Fibroblast of skin of scalp (primary cell): ENCODE measurements at places on chromosomes 2 and 18.

DNA sequence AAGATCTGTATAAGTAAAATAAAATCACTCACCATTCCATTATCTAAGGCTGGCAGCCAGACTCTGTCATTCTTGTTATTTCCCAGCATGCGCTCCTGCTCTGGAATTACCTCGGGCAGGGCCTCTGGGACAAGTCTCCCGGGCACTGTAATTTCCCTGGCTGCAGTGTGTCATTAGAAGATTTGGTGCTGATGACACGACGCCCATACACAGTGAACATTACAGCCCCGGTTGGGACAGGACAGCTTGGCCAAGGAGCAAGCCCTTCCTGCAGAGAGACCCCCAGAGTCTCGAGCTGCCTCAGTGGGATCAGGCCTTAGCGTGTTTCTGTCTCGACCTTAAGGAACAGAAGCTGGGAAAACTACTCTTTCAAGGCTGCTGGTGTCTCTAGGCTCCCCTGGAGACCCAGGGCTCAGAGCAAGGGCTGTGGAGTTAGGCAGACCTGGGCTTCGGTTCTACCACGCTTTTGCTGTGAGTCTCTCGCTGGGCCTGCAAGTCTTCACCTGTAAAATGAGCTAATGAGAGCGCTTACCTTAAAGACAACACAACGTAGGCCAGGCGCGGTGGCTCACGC, 39.7 kb downstream of the SMAD7 start:
- DNase-seq = no peak

- DNase-seq = no peak
These were observed 25.4 kb downstream of the SESTD1 start for GRCh38 chr2:179239195-179239594.

GRCh38 chr2:54394392-54394791, 61.7 kb upstream of the SPTBN1 start:
- DNase-seq = no peak

DNA sequence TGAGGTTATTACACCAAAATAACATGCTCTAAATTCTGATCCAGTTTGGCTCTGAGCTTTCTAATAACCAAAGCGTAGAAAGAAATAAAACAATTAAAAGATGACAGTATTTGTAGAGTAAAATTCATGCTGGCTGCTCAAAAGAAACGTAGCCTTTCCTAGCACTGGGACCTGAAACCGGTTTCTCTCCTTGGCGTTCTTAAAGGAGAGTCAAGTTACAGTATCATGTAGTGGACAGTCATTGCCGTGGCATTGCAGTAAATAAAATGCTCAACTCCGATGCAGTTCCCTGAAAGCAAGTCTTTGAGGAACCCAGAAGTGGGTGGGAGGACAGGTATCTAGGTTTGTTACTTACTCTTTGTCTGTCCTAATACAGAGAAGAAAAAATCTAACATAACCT, 52.7 kb upstream of the ITM2C start:
- DNase-seq = no peak

DNA sequence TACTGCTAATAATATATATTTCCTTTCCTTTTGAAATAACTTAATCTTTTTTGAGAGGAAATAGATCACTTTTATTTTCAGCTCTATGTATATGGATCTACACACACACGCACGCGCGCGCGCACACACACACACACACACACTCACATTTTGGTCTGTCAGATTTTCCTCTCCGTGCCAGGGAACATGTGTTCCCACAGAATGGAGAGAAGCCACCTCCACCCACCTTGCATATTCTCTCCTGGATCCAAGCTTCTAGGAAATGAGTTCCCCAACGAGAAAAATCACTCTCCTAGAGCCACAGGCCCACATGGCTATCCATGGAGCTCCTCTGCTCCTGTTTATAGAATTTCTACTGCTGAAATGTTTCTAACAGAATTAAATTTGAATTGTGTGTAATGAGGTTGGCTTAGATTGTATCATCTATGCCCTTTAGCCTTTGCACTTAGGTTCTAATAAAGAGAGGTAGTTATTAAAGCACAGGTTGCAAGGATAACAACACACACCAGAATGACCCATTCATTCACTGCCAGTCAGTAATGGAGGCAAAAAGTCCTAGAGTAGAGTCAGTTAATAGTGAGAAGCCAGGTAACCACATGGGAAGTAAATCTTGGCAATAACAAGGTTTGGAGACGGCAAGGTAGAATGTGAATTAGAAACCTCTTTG, 19.7 kb downstream of the IFIH1 start:
- no peak for DNase-seq

DNA sequence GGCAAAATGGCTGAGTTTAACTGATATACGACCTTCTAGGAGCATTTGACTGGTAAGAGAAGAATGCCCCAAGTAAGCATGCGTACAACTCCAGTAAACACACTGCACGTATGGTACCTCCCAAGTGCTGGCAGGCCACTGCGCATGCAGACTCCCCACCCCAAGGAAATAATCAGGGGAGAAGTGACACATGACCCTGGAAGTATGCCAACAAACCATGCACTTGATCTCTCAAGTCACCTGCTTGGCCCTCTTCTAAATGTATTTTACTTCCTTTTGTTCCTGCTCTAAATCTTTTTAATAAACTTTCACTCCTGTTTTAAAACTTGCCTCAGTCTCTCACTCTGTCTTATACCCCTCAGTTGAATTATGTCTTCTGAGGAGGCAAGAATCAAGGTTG, 129.8 kb upstream of the COL5A2 start:
- no peak for DNase-seq

GRCh38 chr2:45267062-45267792, 258.0 kb upstream of the SIX2 start:
- DNase-seq = no peak

DNA sequence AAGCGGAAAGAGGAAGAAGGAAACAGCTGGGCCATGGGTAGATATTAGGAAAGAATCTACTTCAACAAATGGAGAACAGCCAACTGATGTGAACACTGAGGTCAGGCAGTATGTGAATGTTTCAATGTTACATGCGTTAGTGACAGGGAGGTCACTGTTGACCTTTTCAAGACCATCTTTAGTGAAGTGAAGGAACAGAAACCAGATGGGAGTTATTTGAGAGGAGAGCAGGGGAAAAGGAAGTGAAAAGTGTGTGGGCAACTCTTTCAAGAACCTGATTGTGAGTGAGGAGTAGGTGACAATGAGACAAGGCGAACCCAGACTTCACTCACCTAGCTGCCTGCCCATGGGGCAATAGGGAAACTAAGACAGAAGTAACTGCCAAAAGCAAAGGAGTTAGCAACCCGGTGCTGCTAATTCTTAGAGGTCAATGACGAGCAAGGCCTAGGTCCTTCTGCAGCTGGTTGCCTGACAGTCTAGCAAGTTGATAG, 67.0 kb downstream of the SP3 start:
- no peak for DNase-seq

DNA sequence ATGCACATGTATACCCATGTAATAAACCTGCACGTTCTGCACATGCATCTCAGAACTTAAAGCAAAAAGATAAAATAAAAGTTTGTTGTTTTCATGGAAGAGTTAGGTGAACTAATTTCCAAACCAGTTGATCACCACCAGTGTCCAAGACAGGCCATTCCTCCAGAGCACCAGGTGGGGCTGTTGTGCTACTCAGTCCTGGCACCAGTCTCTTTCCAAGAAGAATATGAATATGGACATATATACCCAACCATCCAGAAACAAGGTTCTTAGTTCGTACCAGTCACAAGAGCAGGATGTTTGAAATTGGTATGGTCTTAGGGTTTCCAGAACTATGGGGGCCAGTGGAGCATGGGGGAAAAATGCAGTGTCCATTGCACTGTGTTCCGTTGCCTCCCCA, 17.2 kb upstream of the TNP1 start:
- no peak for DNase-seq

GRCh38 chr2:197377670-197378069, 57.2 kb downstream of the SF3B1 start:
- no peak for DNase-seq

DNA sequence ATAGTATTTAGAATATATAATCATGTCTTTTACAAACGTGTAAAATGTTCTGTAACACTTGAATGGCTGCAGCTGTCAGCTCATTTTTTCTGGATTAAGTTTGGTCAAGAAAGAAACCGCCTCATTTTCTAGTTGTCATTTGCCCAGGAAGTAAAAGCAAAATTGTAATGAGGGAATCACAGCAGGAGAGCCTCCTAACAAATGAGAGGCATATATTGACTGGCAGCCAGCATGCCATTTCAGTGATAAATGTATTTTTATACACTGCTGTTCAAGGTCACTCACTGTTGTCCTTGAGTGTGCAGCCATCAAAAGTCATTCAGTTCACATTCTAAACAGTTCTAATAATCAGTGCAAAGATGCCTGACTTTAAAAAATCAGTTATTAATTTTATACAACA, 144.3 kb upstream of the BOD1L2 start:
- DNase-seq = peak; percentile 27

DNA sequence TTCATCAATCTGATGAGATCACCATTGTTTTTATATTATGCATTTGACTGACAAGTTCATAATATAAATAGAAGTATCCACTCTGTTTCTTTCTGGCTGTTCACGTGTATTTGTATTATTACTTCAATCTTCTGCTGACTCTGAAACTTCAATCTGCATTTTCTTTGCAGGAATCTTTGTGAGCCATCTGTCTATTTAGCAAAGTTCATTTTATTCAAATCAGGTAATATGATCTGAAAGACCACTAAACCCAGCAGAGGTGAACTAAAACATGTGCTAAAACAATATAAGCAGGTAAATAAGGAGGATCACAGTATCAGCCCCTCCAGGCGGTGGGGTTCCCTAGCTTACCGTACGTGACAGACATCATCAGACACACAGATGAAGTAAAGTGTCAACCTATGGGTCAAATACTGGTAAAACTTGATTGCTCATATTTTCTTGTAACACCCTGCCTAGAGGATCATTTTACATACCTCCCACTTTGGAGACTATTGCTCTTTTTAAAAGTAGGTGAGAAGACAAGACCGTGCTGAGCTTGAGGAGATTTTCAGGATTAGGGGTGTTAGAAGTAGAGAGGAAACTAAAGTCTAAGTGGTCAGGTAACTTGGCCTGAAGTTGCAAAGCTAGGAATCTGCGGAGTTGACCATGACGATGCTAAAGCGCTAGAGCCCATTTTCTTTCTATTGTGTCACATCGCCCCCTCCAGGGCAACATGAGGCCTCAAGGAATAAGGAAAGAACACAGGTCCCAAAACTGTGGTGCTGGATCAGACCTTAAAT, 9.0 kb downstream of the DTNB start:
- DNase-seq = peak; percentile 70

- no peak for DNase-seq
These were observed 65.3 kb upstream of the DNER start for GRCh38 chr2:229779650-229780049.

DNA sequence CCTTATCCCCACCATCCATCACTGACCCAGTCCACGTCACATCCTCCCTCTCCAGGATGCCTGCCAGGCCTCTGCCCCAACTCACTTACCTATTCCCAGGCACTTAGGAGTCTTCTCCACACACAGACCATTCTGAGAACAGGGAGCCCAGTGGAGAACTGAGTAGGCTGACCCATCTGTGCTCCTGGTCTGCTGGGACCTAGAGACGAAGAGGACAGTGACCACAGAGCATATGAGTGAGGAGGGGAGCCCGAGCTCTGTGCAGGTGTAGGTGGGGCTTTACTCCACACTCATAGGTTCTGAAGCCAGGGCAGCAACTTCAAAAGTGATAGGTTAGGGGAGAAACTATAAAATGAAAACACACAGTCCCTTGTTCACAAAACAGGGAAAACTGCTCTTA, 130.0 kb downstream of the NDUFA10 start:
- no peak for DNase-seq

DNA sequence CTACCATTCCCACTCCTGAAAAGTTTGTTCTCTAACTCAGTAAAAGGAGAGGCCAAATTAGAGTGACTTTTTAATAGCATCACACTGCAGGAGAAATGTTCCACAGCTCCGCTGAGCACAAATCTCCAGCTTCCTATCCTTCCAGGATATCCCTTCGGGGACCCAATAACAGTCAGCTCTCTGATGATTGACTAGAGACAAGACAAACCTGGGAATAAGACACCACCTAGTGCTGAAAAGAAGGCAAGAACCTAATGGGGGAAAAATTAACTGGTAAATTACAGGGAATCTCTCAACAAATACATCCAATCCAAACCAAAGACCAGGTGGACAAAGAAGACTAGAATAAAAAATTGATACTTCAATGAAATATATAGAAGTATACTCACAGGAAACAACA, 977.1 kb upstream of the SOX11 start:
- DNase-seq = no peak

GRCh38 chr2:162242586-162243280, 512 bp downstream of the FAP start:
- peak; percentile 93 for DNase-seq

- DNase-seq = no peak
These were observed 86.0 kb downstream of the GALNT14 start for GRCh38 chr2:31052284-31052683.

DNA sequence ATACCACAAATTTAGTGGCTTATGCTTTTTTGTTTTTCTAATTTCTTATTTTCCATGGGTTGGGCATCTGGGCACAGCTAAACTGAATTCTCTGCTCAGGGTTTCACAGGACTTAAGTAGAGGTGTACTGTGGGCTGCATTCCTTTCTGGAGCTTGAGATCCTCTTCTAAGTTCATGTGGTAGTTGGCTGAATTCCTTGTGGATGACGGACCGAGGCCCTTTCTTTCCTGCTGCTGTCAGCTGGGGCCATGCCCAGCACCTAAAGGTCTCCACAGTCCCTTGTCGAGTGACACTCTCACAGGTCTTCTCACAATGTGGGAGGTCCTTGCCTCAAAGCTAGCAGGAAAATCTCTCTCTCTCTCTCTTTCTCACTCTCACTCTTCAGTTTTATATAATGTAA, 433.5 kb upstream of the LRATD1 start:
- no peak for DNase-seq

DNA sequence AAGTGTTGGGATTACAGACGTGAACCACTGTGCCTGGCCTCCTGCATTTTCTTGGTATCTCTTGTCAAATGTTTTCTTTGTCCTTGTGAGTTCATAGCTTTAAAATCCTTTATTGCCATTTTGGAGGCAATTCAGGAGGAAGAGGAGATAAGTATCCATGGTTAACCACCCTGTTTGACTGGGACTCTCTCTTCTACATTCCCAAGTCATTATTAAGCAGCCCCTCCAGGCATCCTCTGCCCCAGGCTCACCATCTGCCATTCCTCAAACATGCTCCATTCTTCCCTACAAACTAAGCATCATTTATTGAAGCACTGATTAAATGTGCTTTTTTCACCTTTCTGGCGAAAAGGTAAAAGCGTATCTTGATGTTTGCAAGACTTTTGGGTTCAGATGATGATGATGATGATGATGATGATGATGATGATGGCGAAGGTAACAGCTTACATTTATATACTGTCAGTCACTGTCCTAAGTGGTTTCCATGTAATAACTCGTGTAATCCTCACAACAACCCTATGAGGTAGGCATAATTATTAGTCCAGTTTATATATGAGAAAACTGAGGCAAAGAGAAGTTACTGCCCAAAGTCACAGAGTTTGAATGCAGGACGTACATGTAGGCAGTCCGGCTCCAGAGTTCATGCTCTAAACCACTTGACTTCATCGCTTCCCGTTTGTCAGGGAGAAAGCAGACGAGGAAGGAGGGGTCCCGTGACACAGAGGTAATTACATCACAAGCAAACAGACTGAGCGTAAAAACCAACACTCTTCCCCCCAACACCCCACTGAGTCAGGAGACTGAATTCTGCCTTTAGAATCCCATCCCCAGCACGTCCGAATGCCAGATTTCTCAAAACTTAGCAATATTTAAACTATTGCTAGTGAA, 69.7 kb upstream of the ACKR3 start:
- peak; percentile 46 for DNase-seq
